ENCODE measurements at places on chromosomes 11 and 22.
A peak's percentile ranks its signal among the peaks of the same experiment; 100 is the strongest.

DNA sequence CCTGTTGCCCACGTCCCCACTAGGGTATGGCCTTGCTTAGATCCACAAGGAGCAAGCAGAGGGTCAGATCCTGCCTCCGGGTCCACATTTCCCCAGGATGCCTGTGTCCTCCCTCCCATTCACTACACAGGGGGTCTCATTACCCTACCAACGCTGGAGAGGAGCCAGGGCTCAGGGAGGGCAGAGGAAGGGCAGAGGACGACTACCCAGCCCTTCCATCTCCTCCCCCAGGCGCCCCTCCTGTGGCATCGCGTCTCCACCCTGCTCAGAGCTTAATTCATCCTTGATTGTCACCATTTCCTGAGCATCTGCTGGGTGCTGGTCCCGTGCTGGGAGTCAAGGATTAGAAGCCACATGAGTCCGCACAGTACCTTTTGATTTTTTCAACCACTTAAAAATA lies 5.0 kb downstream of the NFAM1 start:
- DNase-seq, result no peak

DNA sequence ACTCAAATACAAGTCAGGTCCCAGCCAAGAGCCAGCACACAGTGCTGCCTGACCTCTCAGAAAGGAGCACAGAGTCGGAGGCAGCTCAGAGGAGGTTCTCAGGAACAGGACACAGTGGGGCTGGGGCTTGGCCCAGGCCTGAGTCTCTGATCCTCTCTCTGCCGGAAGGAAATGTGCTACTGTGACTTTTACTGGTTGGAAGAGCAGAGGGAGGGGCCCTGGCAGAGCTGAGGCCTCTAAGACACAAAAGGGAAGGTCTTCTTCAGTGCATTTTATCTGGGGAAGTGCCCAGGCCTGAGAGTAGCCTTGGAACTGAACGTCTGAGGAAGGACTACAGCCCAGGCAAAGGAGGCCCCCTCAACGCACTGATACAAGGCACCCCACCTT lies 16.2 kb upstream of the CASTOR1 start:
- no peak for DNase-seq

DNA sequence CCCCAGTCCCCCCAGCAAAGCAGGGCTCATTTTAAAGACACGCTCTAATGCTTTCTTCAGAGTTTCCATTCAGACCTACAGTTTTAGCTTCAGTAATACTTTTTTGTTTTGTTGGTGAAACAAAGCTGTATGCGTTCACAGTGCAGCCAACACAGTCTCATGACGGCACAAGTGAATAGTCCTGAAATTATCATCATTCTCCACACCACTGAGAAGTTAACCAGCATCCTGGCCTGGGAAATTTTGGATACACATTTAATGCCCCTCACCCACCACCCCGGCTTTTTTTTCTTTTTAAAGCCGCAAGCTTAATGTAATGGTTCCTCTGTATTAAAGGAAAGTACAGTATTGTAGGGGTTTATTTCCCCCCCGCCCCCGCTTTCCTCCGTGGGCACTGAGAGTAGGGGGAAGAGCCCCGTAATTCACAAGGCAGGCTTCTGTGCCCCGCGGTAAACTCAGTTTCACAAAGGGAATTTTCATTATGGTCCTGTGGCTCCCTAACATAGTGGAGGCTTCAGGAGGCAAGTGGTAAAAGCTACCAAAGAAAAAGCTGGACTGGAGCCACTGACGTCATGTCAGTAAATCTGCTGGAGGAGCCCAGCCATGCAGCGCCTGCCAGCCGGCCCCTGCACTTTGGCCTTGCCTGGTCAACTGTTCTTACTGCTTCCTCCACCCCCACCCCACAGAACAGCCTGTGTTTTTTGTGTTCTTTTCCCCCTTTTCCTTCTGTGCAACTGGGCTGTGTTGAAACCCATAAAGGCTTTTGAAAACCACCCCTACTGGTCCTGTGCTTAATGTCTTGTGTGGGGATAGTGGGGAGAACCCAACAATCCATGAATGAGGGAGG lies 18.2 kb downstream of the TEAD1 start:
- peak; percentile 95 for DNase-seq

GRCh38 chr11:65181569-65182257 lies at the start of gene CAPN1:
Gene CAPN1, plus strand, starts transcription at chr11:65181928. Its CDS starts 774 bp downstream, at chr11:65182702.
- DNase-seq, result peak; percentile 96

GRCh38 chr11:5203366-5203765 lies 2.9 kb upstream of the OR51V1 start:
- DNase-seq, result peak; percentile 8

GRCh38 chr22:49325531-49326395 lies 501.9 kb downstream of the BRD1 start:
- DNase-seq, result no peak

DNA sequence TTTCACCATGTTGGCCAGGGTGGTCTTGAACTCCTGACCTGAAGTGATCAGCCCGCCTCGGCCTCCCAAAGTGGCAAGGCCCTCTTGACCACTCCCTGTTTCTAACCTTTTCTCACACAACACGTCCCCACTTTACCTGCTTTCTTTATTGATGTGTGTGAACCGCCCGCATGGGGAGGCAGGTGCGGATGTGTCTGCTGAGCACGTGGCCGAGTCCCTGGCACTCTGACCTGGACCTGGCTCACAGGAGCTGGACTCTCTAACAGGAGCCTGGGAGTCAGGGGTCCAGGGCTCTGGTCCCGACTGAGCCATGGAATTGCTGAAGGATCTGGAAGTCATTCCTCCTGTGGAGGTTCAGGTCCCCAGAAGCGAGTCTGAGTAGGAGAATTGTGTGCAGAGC lies 40.0 kb downstream of the C11orf96 start:
- no peak for DNase-seq

GRCh38 chr11:72483412-72484186 lies 49.3 kb upstream of the CLPB start:
- peak; percentile 48 for DNase-seq

- no peak for DNase-seq
These were observed 78.0 kb downstream of the CACNA1I start for GRCh38 chr22:39648630-39648950.

GRCh38 chr11:63132985-63133775 lies 10.8 kb downstream of the SLC22A24 start:
- no peak for DNase-seq

DNA sequence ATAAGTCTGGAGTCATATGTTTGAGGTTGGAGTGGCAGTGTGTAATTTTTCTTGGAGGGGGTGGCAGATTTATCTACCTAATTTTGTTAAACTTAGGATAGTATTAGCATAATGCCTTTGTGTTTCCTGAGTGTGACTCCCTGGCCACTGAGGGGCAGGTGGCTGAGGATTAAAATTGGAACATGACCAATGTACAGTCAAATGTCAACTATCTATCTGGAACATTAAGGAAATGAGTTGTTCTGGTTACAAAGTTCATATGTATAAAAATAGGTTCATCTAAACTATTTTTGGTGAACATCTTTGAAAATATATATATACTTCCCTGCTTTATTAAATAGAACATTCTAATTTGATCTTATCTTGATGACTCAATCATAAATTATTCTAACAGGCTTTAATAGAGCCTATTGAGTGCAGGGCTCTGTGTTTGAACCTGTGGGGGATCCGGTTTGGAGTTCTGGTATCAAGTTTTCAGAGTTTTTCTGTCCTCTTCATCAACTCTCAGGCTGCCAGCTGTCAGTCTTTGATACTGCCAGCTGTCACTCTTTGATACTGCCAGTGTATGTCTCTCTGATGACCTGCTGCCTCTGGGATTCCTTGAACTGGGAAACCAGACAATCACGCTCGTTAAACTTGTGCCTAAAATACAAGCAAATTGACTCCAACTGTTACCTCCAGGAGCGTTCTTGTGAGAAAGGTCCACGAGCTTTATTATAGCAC lies 309.6 kb downstream of the METTL15 start:
- DNase-seq, result peak; percentile 8

GRCh38 chr11:57155838-57156607 lies 25.7 kb upstream of the LRRC55 start:
- DNase-seq, result no peak

DNA sequence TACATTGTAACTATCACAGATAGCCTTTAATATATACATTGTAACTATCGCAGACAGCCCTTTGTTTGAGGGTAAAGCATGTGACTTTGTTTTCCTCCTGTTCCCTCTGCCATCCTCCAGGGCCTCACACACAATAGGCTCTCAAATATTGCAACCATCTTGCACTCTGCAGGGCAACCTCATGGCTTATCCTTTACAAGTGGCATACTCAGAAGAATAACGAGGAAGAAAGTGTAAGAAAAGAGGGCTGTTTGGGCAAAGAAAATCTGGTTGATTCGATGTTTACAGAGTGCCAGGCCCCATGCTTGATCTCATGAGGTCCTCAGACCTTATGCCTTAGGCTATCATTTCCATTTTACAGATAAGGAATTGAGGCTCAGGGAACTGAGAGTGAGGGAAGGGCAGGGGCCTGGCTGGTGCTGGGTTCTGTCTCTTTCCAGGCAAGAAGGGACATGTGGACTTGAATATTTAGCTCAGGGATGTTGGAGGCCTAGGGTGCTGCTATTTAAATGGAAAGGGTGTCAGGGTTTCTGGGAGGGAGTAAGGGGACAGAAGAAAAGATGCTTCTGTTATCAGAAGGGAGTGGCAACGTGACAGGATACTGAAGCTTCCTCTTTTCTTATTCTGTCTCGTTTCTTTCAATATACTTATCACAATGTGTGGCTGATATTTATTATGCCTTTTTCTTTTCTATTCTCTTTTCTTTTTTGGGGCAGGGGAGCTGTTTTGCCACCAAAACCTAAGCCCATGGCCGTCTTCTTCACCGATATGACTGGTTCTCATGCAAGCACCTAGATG lies 1.1 kb upstream of the SAMM50 start:
- DNase-seq, result no peak

- no peak for DNase-seq
These were observed 4.5 kb downstream of the POLDIP3 start for GRCh38 chr22:42610186-42610585.

DNA sequence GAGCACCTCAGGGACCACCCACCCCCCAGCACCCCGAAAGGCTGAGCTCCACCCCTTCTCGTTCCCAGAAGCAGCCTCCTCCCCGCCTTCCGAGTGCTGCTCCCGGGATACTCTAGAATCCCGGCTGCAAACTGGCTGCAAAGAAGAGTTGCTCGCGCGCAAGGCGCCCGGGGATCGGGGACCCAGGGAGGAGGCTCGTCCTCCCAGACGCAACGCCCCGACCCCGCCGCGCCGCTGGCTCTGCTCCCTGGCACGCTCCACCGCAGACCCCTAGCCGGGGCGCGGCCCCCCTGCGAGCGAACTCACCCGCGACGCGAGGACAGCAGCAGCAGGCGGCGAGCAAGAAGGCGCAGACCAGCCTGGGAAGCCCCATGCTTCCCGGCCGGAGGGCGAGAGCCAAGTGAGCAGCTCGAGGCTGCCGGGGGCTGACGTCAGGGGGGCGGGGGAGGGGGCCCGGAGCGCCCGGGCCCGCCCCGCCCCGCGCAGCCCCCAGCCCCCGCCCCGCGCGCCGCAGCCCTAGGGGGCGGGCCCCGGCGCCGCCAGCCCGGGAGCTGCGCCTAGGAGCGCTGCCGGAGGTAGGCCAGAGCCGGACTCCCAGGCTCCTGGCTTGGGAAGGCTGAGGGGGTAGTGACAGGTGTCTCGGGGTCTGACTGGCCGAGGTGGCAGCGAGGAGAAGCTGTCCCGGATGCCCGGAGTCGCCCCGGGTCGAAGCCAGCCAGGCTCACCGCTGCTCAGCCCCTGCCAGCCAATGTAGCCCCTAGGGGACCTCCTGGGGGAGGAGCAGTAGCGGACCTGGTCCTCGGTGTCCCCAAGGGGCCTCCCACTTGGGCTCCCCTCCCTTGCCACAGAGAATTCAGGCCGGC lies at the start of gene MCAM:
TSS of gene MCAM (minus strand) at position 402 of the 863 bp plus-strand sequence. CDS start at position 373, 29 bp downstream.
- peak; percentile 42 for DNase-seq

- no peak for DNase-seq
These were observed 95.4 kb downstream of the DHCR7 start for GRCh38 chr11:71352748-71353147.

DNA sequence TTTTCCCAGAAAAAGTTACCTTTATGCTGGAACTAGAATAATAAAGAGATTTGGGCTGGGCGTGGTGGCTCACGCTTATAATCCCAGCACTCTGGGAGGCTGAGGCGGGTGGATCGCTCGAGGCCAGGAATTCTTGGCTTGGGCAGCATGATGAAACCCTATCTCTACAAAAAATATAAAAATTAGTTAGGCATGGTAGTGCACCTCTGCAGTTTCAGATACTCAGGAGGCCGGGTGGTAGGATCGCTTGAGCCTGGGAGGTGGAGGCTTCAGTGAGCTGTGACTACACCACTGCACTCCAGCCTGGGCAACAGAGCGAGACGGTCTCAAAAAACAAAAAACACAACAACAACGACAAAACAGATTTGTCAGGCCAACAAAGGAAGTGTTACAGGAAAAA lies 119.3 kb upstream of the OR9Q1 start:
- no peak for DNase-seq

DNA sequence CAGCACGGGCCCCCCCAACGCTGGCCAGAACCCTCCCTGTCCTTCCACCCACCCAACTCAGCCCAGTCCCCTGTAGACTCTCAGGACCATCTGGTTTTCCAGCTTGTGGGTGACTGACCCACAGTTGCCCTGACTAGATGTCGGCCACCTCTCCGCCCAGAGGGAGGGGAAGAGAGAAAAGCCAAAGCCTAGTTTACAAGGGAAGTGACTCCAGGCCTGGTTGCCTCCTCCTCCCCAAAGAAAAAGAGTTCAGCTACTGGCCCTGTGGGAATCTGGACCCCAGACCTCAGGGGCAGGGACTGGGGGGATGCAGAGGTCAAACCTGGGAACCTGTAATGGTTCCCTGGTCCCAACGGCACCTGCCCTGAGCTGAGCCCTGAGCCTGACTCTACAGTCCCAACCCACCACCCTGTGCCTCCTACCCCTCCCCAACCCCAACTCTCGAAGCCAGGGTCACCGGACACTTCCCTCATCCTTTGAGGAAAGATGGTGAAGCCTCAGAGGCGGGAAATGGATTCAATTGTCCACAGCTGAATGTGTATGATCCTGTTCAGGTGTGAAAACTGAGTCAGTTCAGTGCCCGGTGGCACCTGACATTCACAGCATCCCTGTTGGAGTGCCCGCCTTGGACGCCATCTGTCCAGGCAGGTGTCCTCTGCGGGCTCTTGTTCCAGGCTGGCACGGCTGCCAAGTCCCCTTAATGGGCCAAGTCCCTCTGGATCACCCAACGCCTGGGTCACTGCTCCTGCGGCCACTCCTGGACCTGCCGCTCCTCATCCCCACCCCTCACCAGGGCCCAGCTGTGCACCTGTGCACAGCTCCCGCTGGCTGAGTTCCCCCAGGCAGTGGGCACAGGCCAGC lies 21.0 kb upstream of the WNT7B start:
- no peak for DNase-seq

DNA sequence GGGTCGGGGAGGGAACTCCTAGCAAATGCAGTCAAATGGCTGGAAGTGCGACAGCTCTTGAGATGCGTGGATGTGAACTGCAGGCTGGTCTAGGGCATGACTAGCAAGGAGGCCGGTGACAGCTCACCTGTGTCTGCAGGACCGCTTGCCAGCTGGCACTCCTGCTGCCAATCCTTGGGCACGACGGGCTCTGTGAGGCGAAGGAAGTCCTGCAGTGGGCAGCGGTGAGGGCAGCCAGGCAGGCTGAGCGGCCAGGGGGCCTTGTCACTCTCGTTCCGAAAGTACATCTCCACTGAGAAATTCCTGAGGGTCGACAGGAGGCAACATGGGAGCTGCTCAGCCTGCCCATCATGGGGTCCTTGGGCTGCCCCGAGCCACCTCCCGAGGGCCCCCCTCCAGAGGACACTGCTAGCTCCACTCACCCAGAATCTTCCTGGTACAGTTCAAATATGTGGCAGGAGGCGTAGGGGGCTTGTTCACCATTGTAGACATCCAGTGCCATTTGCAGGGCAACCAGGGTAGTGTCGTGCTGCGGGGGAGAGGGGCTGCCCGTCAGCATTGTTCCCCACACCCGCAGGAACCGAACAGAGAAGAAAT lies 5.9 kb downstream of the ACP2 start:
- DNase-seq, result no peak

- no peak for DNase-seq
These were observed 11.9 kb downstream of the TTLL1 start for GRCh38 chr22:43077121-43077877.

- DNase-seq, result no peak
These were observed 73.0 kb downstream of the TENM4 start for GRCh38 chr11:79367844-79368243.

Data from EL (cell line).